ENCODE measurements at places on chromosomes 7 and 10.

- no peak for DNase-seq
Measured at GRCh38 chr10:56880606-56881005, 519.5 kb upstream of the ZWINT start.

DNA sequence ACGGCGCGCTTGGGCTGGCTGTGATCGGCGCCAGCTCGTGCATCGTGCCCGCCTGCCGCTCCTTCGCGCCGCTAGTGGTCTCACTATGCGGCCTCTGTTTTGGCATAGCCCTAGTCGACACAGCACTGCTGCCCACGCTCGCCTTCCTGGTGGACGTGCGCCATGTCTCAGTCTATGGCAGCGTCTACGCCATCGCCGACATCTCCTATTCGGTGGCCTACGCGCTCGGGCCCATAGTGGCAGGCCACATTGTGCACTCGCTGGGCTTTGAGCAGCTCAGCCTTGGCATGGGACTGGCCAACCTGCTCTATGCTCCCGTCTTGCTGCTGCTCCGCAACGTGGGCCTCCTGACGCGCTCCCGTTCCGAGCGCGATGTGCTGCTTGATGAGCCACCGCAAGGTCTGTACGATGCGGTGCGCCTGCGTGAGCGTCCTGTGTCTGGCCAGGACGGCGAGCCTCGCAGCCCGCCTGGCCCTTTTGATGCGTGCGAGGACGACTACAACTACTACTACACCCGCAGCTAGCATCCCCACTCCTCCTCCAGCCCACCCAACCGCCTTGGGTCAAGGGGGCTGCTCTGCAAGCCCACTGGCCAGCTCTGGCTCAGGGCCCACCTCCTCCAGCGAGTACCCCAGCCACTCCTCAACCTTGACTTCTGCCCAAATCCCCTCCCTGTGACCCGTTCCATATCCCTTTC lies 1.9 kb downstream of the SLC18A3 start:
- no peak for DNase-seq

- no peak for DNase-seq
Measured at GRCh38 chr10:692682-693351, 3.3 kb upstream of the DIP2C start.

GRCh38 chr7:128932862-128933179 lies 4.9 kb upstream of the IRF5 start:
- DNase-seq: no peak

DNA sequence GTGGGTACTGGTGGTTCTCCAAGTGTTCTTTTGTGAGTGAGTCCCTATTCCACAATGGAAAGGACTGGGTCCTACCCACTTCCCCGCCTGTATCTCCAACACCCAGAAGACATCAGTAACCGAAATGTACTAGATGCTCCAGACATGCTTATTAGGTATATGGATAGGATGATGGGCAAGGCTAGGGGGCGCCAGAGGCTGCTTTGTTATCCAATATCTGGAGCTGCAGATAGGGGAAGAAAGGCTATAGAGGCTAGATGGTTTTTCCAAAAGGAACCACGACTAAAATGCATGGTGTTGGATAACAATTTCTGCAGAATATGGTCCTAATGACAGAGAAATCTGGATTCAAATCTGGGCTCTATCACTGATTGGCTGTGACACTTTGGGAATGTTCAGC lies 56.2 kb upstream of the TM9SF3 start:
- peak; percentile 80 for DNase-seq

- DNase-seq: no peak
Measured at GRCh38 chr10:118670472-118671124, 75.2 kb upstream of the PRLHR start.

DNA sequence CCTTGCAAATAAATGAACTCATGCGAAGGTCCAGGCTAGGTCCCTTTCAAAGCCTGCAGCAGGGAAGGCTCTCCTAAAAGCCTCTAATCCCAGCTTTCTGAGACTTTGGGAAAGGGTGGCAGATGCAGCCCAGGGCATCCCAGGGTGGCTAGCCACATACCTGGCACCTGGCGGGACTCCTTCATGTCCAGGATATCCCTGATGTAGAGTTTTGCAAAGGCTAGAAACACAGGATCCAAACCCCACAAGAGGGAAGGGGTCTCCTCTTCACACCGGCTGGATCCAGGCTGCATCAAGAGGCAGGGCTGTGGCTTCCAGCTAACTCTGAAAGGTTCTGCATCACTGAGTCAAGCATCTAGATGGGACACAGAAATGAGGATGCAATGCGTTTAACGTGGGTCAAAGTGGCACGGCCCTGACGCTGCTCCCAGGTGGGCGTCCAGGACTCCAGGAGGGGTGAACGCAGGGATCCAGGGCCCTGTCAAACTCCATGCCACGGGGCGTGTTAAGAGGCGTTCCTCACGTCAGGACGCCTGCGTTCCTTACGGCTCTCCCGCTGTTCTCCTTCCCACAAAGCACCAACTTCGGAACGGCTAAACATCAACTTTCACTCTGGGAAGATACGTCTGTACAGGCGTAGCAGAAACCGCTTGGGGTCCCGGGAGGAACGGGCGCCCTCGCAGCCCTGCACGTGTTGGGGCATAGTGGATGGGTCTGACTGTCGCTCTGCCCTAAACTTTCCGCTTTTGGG lies 507 bp downstream of the STN1 start:
- DNase-seq: peak; percentile 68

GRCh38 chr10:119762805-119763798 lies 37.3 kb downstream of the INPP5F start:
- no peak for DNase-seq

GRCh38 chr10:61904733-61905725 lies 3.5 kb downstream of the ARID5B start:
- peak; percentile 85 for DNase-seq

DNA sequence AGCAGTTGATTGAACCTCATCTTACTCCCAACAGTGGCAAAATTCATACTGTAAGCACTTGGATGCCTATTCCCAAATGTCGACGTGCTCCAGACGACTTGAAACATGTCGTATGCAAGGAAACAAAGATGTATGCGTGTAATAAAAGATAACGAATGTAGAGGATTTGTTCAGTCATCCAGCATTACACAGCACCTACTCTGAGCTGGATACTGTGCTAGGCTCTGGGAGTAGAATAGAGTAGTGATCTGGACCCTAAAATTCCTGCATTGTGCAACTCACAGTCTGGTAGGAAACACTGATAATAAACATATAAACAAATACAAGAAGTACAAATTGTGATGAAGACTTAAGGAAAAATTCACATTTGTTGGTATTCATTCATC lies 5.6 kb upstream of the TBX20 start:
- no peak for DNase-seq

GRCh38 chr10:76394707-76395042 lies 963.3 kb downstream of the LRMDA start:
- no peak for DNase-seq

GRCh38 chr10:33876584-33877400 lies 542.3 kb upstream of the NRP1 start:
- no peak for DNase-seq

DNA sequence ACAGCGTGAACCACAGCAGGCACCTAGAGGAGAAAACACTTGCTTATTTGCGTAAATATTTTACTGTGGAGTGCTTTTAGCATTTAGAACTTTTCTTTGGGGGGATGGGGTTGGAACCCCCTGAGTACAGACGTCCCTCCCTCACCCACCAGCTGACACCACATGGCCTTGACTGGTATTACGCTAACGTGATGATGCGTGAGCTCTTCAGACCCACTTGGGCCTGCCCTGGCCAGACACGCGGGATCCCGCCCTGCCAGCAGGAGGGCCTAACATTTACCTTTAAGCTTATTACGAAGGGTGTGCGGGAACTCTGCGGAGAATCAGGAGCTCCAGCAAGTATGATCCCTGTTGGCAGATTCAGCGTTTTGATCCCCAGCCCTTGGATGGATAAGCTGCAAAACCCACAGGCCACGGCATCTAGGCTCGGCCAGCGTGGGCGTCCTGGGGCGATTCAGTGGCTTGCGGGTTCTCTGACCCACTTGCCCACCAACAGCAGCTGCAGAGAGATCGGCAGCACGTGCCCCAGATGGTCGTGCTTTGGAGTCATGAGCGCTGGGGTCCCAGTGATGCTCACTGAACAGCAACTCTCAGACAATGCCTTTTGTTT lies 545.5 kb upstream of the FOXK1 start:
- DNase-seq: no peak

GRCh38 chr10:84818961-84819360 lies 490.6 kb downstream of the CCSER2 start:
- no peak for DNase-seq

DNA sequence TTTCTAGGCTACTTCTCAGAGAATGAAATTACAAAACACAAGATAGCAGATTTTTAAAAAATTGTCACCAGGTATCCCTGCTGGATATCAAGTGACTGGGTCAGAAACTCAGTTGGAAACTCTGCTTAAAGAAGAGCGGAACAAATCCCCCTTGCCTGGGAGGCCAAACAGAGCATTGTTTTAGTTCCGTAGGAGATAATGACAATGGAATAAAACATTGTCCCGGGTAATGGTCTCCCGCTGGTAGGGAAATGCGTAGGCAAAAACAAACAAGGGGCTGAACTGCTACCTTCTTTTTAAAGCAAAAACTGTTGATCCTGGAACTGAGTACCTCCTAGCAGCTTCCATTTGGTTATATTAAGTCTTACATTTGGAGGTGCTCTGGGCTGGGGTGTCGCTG lies 21.3 kb upstream of the VAX1 start:
- DNase-seq: no peak

DNA sequence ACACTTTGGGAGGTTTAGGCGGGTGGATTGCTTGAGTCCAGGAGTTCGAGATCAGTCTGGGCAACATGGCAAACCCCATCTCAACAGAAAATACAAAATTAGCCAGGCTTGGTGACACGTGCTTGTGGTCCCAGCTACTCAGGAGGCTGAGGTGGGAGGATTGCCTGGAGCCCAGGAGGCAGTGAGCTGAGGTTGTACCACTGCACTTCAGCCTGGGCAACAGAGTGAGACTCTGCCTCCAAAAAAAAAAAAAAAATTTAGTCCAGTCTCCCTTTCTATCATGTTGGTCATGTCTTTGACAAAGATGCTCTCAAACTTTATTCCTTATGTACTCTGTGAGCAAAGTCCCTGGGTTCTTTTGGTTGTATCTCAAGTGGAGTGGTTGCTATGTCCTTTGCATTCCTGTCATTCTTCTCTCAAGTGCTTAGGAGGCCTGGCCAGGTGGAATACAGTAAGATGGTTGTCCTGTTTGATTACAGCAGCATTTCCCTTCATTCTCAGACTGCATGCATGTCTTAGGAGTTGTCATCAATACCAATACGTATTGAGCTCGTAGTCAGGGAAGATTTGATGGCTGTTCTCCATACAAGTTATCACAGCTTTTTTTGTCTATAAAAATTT lies 85.7 kb downstream of the MMRN2 start:
- DNase-seq: peak; percentile 62

- peak; percentile 36 for DNase-seq
Measured at GRCh38 chr7:112665709-112666108, 124.5 kb downstream of the TMEM168 start.

DNA sequence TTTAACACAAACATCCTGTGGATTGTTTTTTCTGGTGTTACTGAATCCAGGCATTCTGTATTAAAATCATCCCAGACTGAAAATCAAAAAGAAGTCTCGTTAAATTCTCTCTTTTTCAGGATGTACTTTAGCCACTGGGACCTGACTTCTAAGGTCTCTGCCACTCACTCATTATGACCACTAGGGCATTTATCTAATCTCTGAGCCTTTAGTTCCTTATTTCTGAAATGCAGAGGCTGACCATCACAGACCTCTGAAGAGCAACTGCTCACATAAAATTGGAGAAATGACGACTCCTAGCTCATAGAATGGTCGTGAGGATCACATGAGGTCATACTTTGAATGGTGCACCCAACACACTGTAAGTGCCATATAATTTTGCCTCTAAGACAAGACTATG lies 63.2 kb downstream of the KCNMA1 start:
- peak; percentile 32 for DNase-seq
